ENCODE measurements at places on chromosomes 3 and 15. TPM values are rescaled to one million over a fixed set of nuclear protein-coding genes. Genes with fewer than 3 reads are reported as not detected.

Gene SERPINI2
- total RNA-seq = not detected

Gene CPA3
- 8.6 TPM for total RNA-seq

Gene SEMA3G
- total RNA-seq = 9.6 TPM

Gene HAUS2
- total RNA-seq = 46.1 TPM

Gene GOLGA8J
- total RNA-seq = 0.33 TPM
